Osteocyte (in vitro differentiated cells): ENCODE measurements at places on chromosomes 13 and 19. TPM values are rescaled to one million over a fixed set of nuclear protein-coding genes. Genes with fewer than 3 reads are reported as not detected.

GRCh38 chr19:49590971-49591730, at the start of gene PRR12:
Gene PRR12 (plus strand): TSS chr19:49591182. CDS start chr19:49591655, 473 bp downstream.
- no peak for DNase-seq
- peak within 1 kb of the TSS; percentile 88 for H3K27ac ChIP-seq
- H3K27me3 ChIP-seq = no peaks in the 10 kb centered on the region
- H3K4me1 ChIP-seq = peaks cover 19% of the 10 kb centered on the region
- peak within 1 kb of the TSS; percentile 80 for H3K4me3 ChIP-seq

DNA sequence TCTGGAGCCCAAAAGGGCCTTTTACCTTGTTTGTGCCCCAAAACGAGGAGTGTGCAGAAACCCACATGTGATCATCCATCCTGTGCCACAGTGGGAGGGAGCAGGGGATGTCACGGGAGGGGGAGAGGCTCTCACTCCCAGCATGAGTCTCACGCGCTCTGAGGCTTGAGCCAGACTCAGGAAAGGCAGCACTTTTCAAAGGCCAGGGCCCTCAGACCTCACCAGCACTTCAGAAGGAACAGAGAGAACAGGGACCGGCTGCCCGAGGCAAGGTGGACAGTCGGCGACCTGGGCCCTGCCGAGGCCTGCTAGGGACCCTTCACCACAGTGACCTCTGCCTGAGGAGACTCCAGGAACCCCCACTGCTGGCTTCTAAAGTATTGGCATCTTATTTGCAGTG, 71.7 kb upstream of the WASF3 start:
- H3K27ac ChIP-seq = no peak overlapping the region
- no peaks in the 10 kb centered on the region for H3K36me3 ChIP-seq
- H3K4me1 ChIP-seq = no peaks in the 10 kb centered on the region
- H3K27me3 ChIP-seq = peaks cover 6% of the 10 kb centered on the region

The ATP1A3 gene
- total RNA-seq = not detected in 2 replicates

The ZNF101 gene
- 7.1 and 8.4 TPM in 2 replicates for total RNA-seq

- no peak overlapping the region for H3K27ac ChIP-seq
- DNase-seq = no peak
- no peaks in the 10 kb centered on the region for H3K36me3 ChIP-seq
- H3K4me1 ChIP-seq = no peaks in the 10 kb centered on the region
- no peak overlapping the region for H3K4me3 ChIP-seq
Observed at GRCh38 chr19:51607077-51607476, 23.1 kb downstream of the SIGLEC5 start.

The OR10H3 gene
- total RNA-seq = not detected in 2 replicates

- no peaks in the 10 kb centered on the region for H3K36me3 ChIP-seq
- peaks cover 9% of the 10 kb centered on the region for H3K27me3 ChIP-seq
- H3K4me3 ChIP-seq = no peak overlapping the region
- no peak overlapping the region for H3K27ac ChIP-seq
Observed at GRCh38 chr13:47158593-47158992, 261.7 kb upstream of the HTR2A start.

- no peaks in the 10 kb centered on the region for H3K27me3 ChIP-seq
- no peak for DNase-seq
- no peaks in the 10 kb centered on the region for H3K36me3 ChIP-seq
Observed at GRCh38 chr13:109140054-109140453, 510.6 kb downstream of the MYO16 start.

GRCh38 chr13:23212671-23213070, 31.9 kb downstream of the SGCG start:
- H3K36me3 ChIP-seq = no peaks in the 10 kb centered on the region
- DNase-seq = no peak
- no peak overlapping the region for H3K27ac ChIP-seq
- H3K27me3 ChIP-seq = peaks cover 3% of the 10 kb centered on the region
- no peaks in the 10 kb centered on the region for H3K4me1 ChIP-seq

The ZNF160 gene
- 32.9 and 33.2 TPM in 2 replicates for total RNA-seq

DNA sequence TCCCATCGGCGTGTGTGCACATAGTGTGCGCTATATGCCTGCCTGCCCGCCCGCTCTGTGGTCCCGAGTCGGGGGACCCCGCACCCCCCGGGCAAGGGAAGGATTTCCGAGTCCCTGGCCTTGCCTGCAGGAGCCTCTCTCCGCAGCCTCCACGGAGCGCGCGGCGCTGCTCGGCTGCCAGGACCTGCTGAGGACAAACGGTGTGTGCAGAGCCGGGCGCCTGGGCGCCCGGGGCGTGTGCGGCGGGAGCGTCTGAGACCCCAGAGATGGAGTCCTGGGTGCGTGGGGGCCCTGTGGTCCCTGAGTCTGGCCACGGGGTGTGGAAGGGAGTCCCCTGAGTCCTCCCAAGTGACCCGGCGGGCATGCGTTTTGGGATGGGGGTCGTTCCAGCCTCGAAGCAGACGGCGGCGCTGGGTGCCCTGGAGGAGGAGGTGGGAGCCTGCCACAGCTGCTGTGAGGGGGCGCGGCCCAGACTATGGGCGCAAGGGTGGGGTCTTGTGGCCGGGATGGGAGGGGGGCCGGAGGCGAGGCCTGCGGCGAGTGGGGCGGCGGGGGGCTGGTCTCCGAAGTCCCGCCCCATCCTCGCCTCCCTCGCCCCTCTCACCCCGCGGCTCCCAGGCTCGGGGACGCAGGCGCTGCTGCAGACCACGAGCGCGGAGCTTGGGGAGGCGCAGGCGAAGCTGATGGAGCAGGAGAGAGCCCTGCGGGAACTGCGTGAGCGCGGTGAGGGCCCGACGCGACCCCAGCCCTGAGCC, 25.3 kb downstream of the CLEC4M start:
- no peak overlapping the region for H3K27ac ChIP-seq
- no peaks in the 10 kb centered on the region for H3K36me3 ChIP-seq
- no peak for DNase-seq

- H3K4me1 ChIP-seq = no peaks in the 10 kb centered on the region
- no peak overlapping the region for H3K27ac ChIP-seq
- H3K36me3 ChIP-seq = no peaks in the 10 kb centered on the region
- H3K4me3 ChIP-seq = no peak overlapping the region
- DNase-seq = no peak
Observed at GRCh38 chr13:58598241-58598640, 966.7 kb downstream of the PCDH17 start.

DNA sequence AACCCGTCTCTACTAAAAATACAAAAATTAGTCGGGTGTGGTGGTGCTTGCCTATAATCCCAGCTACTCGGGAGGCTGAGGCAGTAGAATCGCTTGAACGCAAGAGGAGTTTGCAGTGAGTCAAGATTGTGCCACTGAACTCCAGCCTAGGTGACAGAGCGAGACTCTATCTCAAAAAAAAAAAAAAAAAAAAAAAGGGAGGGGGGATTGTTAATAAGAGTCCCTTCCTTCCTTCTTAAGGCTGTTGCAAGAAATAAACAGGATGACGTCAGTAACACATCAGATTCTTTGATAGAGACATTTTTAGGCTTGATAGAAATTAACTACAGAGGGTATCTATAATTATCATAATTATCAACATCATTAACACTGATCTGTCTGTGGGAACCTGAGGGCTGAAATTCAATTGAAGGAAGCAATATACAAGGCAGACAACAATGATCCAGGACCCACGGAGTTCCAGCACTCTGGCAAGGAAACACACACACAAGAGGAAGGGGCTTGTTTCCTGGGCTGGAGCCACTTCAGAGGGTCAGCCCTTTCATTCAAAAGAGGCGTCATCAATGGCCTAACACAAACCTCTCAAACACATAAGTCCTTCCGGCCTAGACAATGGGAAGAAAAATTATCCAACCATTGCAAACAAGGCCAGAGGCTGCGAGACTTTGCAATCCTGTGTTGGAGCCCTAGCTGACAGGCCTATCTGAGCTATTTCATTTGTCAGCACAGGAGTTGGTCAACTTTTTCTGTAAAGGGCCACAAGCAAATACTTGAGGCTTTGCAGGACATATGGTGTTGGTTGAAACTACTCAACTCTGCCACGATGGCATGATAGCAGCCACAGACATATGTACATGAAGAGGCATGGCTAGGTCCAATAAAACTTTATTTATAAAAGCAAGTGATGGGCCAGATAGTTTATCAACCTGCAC, 105.2 kb downstream of the INSR start:
- H3K27me3 ChIP-seq = peaks cover 7% of the 10 kb centered on the region
- no peaks in the 10 kb centered on the region for H3K4me1 ChIP-seq
- no peak overlapping the region for H3K27ac ChIP-seq
- no peak overlapping the region for H3K4me3 ChIP-seq

The TSSK6 gene
- total RNA-seq = 1.7 and 2.0 TPM in 2 replicates

DNA sequence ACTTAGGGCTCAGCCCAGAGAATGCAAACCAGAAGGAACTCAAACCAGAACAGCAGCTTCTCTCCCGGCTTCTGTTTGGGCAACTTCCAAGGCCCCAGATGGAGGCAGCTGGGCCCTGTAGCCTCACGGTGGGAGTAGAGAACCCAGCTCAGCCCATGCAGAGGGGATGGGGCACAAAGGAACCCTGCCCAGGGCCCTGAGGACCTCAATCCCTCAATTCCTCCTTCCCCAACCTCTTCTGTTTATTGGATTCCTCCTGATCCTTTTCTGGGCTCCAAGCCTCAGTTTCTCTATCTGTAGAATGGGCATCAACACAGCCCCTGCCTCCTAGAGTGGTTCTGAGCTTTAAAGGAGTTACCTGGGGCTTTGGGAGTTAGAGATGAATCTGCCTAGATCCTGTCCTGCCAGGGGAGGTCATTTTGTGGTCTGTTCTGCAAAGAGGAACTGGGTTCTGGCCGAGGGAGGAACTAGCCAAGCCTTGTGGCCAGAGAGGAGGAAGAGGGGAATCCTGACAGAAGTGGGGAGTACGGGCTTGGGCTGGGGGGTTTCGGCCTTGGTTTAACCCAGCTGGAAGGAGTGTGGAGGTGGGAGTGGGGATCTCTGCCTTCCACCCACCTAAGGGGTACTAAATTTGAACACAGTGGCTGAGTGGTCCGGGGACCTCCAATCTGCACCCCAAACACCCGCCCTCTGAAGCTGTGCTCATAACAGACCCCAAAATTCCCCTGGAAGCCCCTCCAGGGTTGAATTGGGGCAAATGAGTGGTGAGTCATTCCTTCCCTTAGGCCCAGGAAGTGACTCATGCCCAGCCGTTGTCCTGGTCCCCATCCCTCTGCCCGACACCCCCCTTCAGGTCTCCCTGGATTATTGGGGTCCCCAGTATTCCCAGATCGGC, 2.7 kb downstream of the ADGRE5 start:
- H3K4me3 ChIP-seq = no peak overlapping the region
- no peaks in the 10 kb centered on the region for H3K36me3 ChIP-seq
- H3K27ac ChIP-seq = peak overlapping the region; percentile 91
- H3K4me1 ChIP-seq = peaks cover 31% of the 10 kb centered on the region
- DNase-seq = no peak
- no peaks in the 10 kb centered on the region for H3K27me3 ChIP-seq

DNA sequence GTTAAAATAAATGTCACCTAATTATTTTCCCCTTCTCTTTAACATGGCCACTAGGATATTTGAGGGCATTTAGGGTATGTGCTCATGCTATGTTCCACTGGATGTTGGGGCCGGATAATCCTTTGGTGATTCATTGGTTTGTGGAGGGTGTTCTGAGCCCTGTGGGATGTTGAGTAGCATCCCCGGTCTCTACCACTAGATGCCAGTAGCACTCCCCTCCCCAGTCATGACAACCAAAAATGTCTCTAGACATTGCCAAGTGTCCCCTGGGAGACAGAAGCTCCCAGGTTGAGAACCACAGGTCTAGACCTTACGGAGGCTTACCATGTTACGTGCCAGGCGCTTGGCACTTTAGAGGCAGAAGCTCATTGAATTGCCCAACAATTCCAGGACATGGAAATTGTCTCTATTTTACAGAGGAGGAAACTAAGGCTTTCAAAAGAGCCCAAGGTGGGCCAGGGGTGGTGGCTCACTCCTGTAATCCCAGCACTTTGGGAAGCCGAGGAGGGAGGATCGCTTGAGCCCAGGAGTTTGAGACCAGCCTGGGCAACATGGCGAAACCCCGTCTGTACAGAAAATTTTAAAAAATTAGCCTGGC, 14.1 kb downstream of the SHANK1 start:
- no peak for DNase-seq
- H3K4me1 ChIP-seq = no peaks in the 10 kb centered on the region
- H3K36me3 ChIP-seq = no peaks in the 10 kb centered on the region
- no peak overlapping the region for H3K27ac ChIP-seq
- no peak overlapping the region for H3K4me3 ChIP-seq
- peaks cover 16% of the 10 kb centered on the region for H3K27me3 ChIP-seq

The CEACAM3 gene
- total RNA-seq = not detected in 2 replicates

DNA sequence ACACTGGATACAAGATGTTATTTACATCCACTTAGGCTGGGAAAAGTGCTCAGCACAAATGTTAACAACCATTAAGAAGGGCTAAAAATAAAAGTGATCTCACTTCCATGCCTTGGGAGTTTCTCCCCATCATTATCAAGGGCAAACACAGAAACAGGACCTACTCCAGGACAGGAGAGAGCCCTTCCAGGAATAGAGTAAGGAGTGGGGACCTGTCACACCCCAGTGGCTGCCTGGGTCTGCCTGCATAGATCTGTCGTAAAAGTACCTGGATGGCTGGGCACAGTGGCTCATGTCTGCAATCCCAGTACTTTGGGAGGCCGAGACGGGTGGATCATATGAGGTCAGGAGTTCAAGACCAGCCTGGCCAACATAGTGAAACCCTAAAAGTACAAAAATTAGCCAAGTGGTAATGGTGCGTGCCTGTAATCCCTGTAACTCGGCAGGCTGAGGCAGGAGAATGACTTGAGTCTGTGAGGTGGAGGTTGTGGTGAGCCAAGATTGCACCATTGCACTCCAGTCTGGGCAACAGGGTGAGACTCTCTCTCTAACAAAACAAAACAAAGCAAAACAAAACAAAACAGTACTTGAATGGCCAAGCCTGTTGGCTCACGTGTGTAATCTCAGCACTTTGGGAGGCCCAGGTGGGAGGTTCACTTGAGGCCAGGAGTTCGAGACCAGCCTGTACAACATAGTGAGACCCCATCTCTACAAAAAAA, 5.6 kb downstream of the ATP8A2 start:
- H3K27ac ChIP-seq = no peak overlapping the region
- no peak overlapping the region for H3K4me3 ChIP-seq
- no peaks in the 10 kb centered on the region for H3K36me3 ChIP-seq
- DNase-seq = no peak
- no peaks in the 10 kb centered on the region for H3K4me1 ChIP-seq

The ARRDC5 gene
- not detected in 2 replicates for total RNA-seq

GRCh38 chr13:32904266-32904665, 112.0 kb upstream of the KL start:
- H3K36me3 ChIP-seq = no peaks in the 10 kb centered on the region
- DNase-seq = no peak
- H3K27ac ChIP-seq = no peak overlapping the region
- H3K27me3 ChIP-seq = peaks cover 3% of the 10 kb centered on the region

DNA sequence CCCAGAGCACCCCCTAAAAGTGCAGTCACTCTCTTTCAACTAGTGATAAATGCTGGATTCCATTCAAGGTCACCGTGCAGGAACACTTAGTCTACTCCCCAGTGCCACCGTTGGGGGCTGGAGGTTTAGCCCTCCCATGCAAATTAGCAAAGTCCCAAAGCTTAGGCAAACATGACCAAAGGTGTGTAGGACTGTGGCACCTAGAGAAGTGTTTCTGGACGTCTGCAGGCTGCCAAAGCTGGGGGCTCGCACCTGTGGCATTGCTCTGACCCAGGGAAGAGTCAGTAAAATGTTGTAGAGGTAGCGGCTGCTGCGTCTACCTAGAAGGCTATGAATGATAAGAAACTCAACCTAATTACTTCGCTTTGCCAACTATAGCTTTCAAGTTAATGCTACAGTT, 13.9 kb downstream of the COL4A1 start:
- peak overlapping the region; percentile 16 for H3K27ac ChIP-seq
